HFFc6 (cell line): ENCODE measurements at places on chromosomes 3 and 15. TPM values are rescaled to one million over a fixed set of nuclear protein-coding genes. Genes with fewer than 3 reads are reported as not detected.

The PPM1L gene
- 1.3 to 1.8 TPM (median 1.3 TPM) in 3 replicates for total RNA-seq

The ISY1 gene
- total RNA-seq, result 42.9 to 45.7 TPM (median 44.4 TPM) in 3 replicates

The INSYN1 gene
- total RNA-seq, result 0.15 to 2.5 TPM (median 0.72 TPM) in 3 replicates

The NPAP1 gene
- not detected in 2 replicates for total RNA-seq

The SPTSSB gene
- not detected in 3 replicates for total RNA-seq

The CFAP92 gene
- not detected in 3 replicates for total RNA-seq

The FAM131A gene
- total RNA-seq, result 11.2 to 12.0 TPM (median 11.3 TPM) in 3 replicates

GRCh38 chr3:59046839-59047238 is 3.0 kb downstream of the CFAP20DC start:
- DNase-seq, result no peak

DNA sequence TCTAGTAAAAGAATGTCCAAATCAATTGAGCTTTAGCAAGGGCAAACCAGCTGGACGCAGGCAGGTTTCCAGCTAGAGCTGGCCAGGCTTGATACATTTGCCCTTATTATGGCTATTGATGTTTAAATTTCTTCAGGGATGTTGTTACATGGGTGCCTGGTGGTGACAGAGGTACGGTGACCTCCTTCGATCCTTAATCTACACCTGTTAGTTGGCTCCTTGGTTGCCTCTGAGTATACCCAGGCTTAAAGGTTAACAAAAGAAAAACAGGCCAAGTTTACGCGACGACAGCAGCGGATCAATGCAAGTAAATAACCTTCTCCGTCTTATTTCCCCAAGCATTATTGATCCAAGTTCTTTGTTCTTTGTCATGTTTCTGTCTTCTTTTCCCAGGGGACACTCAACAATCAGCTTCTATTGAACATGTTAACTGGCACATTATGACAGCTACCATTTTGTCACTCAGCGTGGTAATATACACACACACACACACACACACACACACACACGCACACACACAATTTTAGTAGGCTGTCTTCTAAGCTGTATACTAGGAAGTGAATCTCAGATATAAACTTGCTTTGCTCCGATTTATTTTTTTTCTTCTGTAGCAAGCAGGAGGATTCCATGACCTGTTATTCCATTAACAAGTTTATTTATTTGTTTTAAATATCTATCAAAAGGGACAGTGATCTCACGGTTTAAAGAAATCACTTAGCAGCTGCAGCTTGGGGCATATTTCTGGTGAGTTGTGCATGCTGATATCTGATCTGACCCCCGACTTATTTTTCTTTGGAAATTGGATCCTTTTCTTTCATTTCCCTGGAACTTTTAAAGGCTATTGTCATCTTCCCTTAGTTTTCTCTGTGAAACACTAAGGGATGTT is 844.7 kb downstream of the MCTP2 start:
- no peak for DNase-seq

DNA sequence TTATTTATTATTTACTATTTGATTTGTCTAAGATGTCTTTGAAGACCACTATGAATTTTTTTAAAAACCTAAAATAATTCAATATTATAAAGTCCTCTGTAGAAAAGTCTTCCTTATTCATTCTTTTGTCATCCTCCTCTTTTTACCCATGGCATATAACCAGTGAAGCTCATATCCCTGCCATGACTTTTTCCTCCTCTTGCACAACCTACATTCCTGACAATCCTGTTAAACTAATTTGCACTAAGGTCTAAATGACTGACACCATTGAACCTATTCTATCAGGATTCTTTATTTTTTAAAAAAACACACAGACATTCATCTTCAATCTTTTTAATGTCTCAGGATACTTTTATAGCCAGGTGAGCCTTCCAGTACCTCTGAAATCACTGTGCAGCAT is 159.9 kb upstream of the SLC2A2 start:
- DNase-seq, result no peak

GRCh38 chr3:113084777-113085176 is 94.0 kb downstream of the GTPBP8 start:
- peak; percentile 36 for DNase-seq

DNA sequence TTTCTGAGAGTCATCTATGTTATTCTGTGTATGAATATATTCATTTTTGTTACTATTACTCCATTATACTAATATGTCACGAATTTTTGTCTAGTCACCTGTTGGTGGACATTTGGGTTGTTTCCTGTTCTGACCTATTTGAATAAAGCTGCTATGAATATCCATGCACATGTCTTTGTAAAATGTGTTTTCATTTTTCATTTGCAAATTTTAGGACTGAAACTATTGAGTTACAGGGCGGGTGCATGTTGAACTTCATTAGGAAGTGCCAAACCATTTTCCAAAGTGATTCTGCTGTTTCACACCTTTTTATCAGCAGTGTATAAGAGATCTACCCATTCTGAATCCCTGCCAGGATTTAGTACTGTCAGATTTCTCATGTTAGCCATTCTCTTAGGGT is 37.7 kb upstream of the IQCF6 start:
- DNase-seq, result no peak

DNA sequence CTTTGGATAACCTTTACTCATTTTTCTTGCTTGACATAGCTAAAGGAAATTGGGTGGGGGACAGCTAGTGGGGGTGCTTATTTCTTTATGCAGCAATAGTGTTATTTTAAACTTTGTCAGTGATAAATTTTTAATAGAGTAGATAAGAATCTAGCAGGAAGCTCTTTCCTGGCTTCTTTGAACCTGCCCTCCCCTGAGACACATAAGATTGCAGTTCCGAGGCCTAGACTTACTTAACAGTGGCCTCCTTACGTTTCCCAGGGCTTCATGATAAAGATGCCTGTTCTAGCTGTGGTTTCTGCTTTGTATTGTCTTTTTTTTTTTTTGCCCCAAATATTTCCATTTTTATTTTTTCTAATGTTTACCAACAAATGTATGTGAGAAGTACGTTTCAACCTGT is 170.1 kb downstream of the VPS8 start:
- DNase-seq, result no peak
